ENCODE measurements at places on chromosomes 3 and 15.

DNA sequence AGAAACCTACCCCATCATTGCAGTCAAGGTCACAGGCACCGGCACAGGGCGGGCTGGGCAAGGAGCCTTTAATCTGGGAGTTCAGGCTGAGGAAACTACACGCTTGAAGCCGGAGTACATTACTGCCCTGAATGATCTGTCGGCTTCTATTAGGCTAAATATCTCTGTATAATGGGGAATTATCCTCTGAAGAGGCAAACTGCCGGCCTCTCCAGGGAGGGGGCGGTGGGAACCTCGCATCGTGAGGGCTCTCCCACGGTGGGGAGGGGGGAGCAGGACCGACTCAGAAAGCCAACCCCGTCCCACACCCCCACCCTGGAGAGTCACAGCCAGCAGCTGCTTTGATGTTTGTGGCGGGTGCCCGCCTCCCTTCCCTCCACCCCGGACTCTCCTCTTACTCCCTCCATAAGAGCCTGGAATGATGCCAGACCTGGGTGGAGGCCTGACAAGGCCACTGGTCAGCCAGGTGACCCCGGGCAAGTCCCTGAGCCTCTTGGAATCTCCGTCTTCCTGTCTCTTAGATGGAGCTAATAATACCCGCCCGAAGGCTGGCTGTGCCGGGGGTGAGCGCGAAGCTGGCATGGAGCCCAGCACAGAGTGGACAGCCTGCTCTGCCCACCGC lies 63.4 kb upstream of the LINGO1 start:
- DNase-seq, result no peak

DNA sequence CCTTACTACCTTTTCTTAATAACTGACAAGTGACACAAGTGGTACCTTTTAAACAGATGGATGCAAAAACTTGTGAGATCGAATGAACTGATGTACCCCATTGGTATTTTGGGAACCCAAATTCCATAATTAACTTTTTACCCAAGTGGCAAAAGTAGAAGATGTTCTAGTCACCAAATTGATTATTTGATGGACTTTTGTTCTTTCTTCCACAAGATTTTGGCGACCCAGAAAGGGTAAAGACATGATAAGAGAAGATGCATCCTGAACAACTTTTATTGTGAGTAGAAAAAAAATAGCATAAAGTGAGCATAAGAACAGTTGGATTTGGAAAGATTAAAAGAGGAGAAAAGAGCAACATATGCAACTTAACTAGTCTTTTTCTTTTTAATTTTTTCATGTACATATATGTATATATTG lies 159.5 kb downstream of the TIGIT start:
- no peak for DNase-seq

DNA sequence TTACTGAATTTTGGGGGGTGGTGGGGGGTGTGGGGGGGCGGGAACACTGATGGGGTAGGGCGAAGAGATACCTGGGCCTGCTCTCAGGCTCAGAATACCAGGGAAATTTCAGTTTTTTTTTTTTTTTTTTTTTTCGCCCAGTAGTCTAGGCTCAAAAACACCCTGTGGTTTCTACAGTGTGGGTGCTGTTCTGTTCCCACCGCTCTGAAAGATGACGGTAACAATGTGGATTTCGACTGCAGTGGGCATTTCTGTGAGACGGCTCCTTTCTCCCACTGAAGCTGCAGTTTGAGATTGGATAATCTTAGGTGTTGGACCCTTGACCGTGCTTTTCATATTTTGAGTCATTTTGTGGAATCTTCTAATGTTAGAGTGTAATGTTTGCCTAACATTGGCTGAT lies 143.8 kb upstream of the RGMA start:
- DNase-seq, result no peak

DNA sequence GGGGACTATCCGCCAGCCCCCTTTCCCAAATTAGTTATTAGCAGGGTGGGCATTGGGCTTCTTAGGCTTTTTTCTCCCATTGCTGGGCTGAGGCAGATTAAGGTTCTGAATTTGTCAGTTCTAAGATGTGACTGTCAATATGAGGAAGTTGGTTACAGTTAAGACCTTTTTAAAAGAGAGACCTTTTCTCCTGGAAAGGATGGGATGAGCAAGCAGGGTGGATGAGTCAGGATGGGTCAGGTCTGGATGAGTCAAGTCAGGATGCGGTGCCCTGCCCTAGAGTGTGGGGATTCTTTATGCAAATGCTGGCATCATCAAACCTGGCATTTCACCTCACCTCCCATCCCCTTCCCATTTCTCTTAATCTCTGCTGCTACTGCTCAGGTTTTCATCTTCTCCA lies 1.9 kb downstream of the AEN start:
- no peak for DNase-seq

GRCh38 chr3:178583963-178584575 lies 47.8 kb downstream of the KCNMB2 start:
- DNase-seq, result peak; percentile 48

- DNase-seq, result peak; percentile 12
Observed at GRCh38 chr3:190811775-190812480, 50.6 kb downstream of the GMNC start.

DNA sequence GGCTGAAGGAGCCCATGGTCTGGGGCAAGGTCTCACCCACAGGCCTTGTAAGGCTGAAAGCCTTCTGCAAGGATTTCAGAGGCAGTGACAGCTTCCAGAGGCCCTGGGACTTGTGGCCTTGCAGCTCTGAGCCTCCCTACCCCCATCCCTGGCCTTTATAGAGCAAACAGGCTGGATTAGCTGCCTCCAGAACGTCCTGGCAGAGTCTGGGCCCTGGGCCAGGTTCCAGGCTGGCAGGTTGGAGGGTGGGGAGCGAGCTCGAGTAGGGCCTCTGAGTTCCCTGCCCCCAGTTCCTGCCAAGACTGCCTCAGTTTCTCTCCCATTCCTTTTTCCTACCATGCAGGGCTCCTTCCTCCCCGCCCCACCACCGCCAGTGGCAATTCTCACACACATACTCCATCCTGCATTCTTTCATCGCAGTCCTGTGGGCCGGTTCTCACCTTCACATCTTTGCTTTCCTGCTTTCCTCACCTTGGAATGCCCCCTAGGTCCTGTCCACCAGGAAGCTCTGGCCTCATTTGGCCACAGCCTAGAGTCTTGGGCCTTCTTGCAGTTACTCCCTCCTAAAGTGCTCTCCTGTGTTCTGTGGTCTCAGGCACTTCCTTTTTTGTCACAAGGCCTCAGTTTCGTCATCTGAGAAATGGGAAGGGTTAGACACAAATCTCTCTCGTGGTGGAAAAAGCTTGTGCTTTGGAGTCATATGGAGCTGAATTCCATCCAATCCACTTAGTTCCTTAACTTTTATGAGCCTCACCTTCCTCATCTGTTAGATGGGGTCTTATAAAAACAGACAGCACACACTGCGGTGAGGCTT lies 2.7 kb downstream of the LMAN1L start:
- DNase-seq, result no peak

GRCh38 chr3:113277414-113277813 lies 66.1 kb downstream of the BOC start:
- DNase-seq, result no peak

- no peak for DNase-seq
Observed at GRCh38 chr3:77328690-77329089, 288.8 kb downstream of the ROBO2 start.

- no peak for DNase-seq
Observed at GRCh38 chr3:133868186-133868585, 27.5 kb downstream of the RAB6B start.

DNA sequence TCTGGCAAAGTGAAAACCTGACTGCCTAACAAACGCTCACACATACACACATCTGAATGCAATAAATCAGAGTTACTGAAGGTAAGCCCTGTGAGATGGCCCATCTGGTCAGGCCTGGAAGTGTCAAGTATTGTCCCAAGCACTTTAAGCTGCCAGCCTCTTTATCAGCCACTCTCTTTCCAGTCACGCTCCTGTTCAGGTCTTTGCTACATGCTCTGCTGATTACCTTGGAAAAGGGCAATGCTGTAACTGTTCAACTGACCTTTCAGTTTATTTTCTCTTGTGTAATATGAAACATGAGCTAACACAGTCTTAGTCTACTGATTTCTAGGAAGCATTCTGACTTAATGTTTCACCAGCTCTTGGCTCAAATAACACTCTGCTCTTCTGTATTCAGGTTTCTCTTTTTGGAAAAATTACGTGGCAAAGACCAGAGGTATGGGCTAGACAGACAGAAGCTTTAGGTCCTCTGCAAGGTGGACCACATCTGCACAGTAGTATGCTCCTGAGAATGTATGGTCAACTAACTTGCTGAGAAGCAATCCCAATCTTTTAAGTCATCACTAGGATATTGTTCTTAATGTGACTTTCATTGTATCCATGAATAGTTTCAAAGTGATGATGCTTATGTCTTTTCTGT lies 44.5 kb downstream of the GBE1 start:
- peak; percentile 54 for DNase-seq

Data from NCI-H2107 (cell line).